ENCODE measurements at places on chromosomes 12 and 14.

- peak; percentile 79 for DNase-seq
Observed at GRCh38 chr12:119902084-119902509, 25.0 kb upstream of the CIT start.

- DNase-seq, result no peak
Observed at GRCh38 chr14:36495666-36496065, 24.4 kb downstream of the NKX2-1 start.

- peak; percentile 11 for DNase-seq
Observed at GRCh38 chr12:15116086-15116485, 105.1 kb downstream of the RERG start.

- DNase-seq, result no peak
Observed at GRCh38 chr12:68785358-68785757, 22.6 kb upstream of the MDM2 start.

- no peak for DNase-seq
Observed at GRCh38 chr12:87930627-87931026, 98.6 kb downstream of the C12orf50 start.

DNA sequence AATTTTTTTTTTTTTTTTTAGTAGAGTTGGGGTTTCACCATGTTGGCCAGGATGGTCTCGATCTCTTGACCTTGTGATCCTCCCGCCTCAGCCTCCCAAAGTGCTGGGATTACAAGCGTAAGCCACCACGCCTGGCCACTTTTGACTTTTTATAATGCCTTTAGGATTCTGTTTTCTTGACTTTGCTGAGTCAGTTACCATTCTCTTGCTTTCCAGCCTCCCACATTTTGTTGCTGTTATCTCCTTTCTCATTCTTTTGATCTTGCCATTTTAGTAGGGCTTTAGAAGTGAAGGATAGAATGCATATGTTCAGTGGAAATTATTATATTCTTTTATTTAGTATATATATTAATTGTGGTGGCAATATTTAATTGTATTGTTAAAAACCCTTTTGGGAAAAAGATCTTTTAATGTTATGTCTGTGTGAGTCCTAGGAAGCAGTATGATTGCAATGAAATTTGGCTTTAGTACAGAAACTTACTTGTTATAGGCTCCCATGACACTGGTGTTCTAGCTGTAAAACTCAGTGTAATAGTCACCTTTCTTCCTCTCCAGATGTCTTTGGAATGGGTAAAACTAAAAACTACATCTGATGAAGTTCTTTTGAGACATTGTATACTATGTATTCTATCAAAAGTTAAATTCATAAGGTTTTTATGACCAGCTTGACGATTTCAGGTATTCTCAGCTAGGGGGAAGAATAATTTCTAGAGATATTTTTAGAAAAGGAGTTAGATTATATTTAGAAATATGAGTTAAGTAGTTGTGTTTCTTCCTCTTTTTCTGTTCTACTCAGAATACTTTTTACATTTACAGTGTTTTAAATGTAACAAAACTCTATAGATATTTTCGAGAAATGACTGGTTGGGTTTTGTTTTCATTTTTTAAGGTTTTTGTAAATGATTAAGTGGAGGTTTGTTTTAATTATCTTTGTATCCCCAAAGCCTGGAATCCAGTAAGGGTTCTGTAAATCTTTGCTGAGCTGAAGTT is 74.7 kb downstream of the APAF1 start:
- DNase-seq, result no peak

DNA sequence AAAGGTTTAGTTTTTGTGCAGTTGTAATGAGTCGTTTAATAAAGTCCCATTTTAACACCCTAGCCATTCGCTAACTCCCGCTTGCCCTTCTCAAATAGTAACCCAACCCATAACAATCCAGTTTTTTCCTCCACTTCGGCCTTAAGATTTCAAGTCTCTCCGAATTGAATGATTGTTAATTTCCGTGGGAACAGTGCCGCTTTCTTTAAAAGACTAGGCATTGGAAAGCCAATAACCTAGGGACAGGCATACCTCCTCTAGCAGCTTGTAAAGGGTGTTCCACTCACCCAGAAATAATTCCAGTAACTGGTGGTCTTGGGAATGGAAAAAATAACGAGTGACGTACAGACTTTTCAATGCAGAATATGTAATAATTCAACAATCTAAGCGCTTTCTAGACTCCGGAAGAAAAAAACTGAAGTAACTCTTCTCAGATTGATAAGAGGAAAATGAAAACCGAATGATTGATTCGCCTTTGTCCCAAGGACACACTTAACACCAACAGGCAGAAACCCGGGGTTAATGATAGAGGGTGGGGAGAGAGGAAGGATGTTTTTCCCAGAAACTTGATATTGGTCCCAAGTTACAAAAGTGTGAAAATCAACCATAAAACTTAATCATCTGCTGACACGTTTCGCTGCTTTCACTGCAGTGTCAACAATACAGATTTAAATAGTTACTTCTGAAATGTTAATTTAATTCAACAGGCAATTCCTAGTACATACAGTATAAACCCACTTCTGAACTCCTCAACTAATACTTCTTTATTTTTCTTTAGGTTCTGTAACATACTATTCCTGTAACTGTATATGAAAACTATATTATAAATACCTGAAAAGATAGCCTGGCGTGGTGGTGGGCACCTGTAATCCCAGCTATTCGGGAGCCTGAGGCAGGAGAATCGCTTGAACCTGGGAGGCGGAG is 1.0 kb upstream of the SINHCAF start:
- DNase-seq, result no peak

- DNase-seq, result no peak
Observed at GRCh38 chr12:25740617-25741016, 187.5 kb upstream of the LMNTD1 start.

GRCh38 chr12:91194500-91194899 is 11.9 kb upstream of the DCN start:
- no peak for DNase-seq

- DNase-seq, result no peak
Observed at GRCh38 chr12:54975875-54976274, 8.7 kb downstream of the TESPA1 start.

- no peak for DNase-seq
Observed at GRCh38 chr14:95994593-95994928, 44.6 kb upstream of the C14orf132 start.

- DNase-seq, result no peak
Observed at GRCh38 chr14:69876221-69876847, 2.9 kb upstream of the SMOC1 start.

- DNase-seq, result peak; percentile 68
Observed at GRCh38 chr12:130916241-130916911, 37.3 kb upstream of the ADGRD1 start.

GRCh38 chr12:53056296-53056695 is 6.4 kb downstream of the TNS2 start:
- no peak for DNase-seq

- DNase-seq, result no peak
Observed at GRCh38 chr14:69373104-69373503, 25.0 kb downstream of the ERH start.

GRCh38 chr12:13849456-13849855 is 131.9 kb downstream of the GRIN2B start:
- no peak for DNase-seq

GRCh38 chr12:48583728-48584127 is 13.9 kb upstream of the LALBA start:
- no peak for DNase-seq

GRCh38 chr12:89179245-89179644 is 173.1 kb downstream of the DUSP6 start:
- no peak for DNase-seq

GRCh38 chr12:90959538-90960139 is 4.7 kb upstream of the CCER1 start:
- DNase-seq, result peak; percentile 67

- no peak for DNase-seq
Observed at GRCh38 chr12:124142395-124143035, 152.4 kb upstream of the RFLNA start.

- no peak for DNase-seq
Observed at GRCh38 chr12:123058481-123058880, 78.0 kb downstream of the ARL6IP4 start.

DNA sequence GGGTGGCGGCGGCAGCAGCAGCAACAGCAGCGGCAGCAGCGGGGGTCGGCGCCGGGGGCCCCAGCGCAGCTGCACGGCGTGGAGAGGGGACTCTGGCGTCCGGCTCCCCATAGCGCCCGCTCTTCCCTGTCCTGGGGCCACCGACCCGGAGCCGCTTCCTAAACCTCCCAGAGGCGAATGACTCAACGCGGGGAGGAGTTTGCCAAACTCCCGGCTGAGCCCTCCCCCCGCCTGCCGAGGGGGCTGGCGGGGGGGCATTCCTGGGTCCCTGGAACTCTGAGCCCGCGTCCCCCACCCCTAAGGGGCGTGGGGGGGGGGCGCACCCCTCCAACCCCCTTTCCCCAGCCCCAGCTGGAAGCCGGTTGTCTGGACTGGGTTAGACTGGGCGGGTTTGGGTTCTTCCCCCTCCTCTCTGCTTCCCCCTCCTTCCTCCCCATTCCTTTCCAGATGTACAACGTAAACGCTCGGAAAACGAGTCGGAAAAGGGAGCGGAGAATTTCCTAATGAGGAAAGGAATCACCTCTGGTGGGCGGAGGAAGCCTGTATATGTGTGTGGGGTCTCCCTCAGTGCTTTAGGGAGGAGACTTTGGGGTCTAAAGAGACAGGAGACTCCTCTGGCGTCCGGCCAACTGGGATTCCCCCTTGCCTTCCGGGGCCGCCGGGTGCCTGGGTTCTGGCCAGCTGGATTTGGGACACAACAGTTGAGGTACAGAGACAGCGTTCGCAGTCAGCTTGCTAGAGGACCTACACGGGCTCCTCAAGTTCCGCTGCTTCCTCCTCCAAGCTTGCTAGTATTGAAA is at the start of gene ITGA5:
ITGA5 (minus strand) TSS at position 179 of the 800 bp plus-strand sequence; CDS start at position 111, 68 bp downstream.
- DNase-seq, result peak; percentile 81

- DNase-seq, result no peak
Observed at GRCh38 chr12:54053003-54053750, 458 bp upstream of the HOXC4 start.

- DNase-seq, result no peak
Observed at GRCh38 chr12:92992041-92992440, 62.9 kb upstream of the EEA1 start.

- DNase-seq, result no peak
Observed at GRCh38 chr14:79856381-79856780, 354.9 kb downstream of the DIO2 start.

DNA sequence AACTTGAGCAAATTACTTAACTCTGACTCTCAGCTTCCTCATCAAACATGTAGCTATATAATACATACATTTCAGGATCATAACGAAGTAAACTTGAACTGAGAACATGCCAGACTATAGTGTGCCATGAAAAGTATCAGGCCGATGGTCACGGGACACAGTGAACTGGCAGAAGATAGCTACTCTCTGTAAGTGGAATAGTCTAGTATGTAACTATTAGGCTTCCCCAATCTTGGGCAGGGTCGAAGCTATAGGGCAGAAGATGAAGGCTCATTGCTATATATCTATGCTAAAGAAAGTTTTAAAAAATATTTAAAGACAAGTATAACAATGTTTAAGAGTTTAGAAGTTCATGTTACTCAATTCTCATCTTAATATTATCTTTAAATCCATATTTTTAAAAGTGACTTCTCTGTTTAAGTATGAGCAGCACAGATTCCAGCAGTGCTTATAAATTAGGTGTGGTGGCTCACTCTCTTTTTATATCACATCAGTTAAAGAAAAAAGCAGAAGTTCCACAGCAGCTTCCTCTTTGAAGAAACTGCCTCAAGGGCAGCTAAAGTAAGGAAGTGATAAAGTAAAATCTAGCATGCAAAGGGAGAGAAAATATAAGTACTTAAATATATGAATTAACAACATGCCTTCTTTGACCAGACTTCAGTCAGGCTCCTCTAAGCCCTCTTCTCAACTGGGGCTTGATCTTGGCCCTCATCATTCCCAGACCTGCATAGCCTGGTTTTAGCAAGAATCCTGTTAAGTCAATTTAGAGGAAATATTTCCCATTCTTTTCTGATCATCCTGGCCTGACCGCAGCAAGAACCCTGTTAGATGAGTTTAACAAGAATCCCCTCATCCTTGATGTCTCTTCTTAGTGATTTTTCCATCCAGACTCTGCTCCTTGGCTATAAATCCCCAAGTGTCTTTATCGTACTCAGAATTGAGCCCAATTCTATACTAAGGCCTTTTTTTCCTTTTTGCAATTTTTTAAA is 8.4 kb upstream of the GLIPR1 start:
- no peak for DNase-seq

DNA sequence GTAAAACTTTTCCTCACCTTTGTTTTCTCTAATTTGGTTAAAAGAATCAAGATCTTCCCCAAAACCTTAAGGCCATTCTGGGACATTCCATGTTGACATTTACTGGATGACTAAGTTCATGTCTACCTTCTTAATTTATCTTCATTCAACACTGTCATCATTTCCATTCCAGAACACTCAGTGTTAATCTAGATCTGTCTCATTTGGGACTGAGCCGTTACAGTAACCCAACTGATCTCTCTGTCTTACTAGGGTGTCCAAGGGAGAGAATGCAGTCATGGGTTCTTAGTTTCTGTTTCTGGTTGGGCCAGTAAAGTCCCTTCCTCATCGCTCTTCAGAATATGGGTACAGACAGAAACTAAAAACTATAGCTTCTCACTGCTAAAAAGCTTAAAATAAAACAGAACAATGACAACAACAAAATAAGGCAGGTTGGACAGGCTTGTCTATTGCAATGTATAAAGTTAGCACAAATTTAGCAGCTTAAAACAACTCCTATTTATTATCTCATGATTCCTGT is 144.8 kb downstream of the ASCL1 start:
- no peak for DNase-seq

GRCh38 chr12:6821591-6822425 is at the start of gene GPR162:
GPR162 (plus strand) TSS chr12:6821821; CDS start chr12:6823899, 2,078 bp downstream.
- peak; percentile 79 for DNase-seq

GRCh38 chr14:62946221-62946620 is 99.0 kb downstream of the KCNH5 start:
- no peak for DNase-seq

- peak; percentile 90 for DNase-seq
Observed at GRCh38 chr14:63224196-63224595, 20.0 kb downstream of the RHOJ start.

GRCh38 chr14:103542605-103543088 is 13.7 kb downstream of the TRMT61A start:
- DNase-seq, result peak; percentile 86

GRCh38 chr12:110233212-110233903 is 47.7 kb upstream of the ATP2A2 start:
- DNase-seq, result no peak

DNA sequence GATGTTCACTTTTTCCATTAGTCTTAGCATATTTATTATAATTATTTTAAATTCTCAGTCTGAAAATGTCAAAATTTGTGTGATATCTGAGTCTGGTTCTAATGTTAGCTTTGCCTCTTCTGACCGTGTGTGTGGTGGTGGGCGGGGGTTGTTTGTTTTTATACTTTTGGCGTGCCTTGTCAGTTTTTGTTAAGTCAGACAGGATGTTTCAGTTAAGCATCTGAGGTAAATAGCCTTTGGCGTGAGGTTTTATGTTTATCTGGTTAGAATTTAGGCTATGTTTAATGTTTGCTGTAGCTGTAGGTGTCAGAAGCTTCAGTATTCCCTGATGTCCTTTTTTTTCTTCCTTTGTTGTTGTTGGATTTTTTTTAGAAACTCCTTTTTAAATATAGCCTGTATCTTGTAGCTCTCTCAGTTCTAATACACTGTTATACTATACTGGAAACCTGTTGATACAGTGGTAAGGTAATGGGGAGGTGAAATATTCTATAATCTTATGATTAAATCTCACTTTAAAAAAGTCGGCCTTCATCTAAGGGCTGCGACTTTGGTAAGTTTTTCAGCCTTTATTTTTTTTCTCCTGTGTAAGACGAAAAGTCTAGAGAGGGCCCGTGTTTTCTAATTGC is 111.6 kb downstream of the SCAF11 start:
- DNase-seq, result no peak

GRCh38 chr12:99004799-99005466 is 359.8 kb downstream of the APAF1 start:
- no peak for DNase-seq
